ENCODE measurements at places on chromosomes 4 and X.

DNA sequence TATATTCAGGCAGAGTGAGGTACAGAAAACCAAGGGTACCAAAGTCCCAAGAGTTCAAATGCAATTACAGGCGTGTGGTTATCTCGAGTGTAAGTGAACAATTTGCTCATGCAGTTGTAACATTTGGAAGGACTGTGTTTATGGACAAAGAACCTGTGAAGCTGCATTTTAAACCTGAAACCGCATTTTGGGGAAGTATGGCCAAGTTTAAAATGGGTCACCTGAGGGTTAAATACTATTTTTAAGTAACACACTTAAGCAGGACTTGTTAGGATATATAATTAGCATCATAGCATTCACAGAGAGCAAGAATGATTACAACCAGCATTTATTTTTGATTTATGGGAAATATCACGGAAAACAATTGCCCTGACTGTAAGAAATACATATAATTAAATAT, 79.1 kb upstream of the LCORL start:
- DNase-seq = no peak

DNA sequence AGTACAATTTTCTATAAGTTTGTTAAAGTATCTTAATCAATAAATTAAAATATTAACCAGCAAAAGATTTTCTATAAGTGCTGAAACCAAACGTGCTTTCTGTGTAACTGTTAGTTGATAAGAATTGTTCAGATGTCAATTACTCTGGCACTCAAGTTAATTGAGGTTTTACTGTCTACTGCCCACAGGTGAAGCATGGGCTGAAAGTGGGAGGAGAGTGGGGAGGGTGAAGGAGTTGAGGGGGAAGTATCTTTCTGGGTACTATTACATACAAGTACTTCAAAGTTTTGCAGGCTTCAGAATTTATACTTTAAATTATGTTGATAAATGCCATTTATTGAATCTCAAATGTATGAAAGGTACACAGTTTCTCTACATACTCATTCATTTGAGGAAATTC, 19.1 kb upstream of the CXCL3 start:
- no peak for DNase-seq

DNA sequence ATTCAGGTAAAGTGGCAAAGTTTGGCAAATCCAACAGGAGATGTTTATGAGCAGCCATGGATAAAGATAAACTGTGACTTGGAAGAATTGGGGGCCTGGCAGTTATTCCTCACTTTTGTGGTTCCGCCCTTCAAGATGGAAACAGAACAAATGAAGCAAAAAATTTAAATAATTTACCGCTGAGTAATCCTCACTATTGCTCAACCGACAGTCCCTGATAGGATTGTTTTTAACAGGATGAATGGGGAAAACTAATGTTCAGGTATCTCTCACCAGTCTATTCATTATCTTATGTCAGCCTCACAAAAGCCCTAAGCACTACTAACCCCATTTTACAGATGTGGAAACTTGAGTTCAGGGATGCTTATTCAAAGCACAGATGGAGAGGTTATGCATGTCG, 90.8 kb downstream of the FNIP2 start:
- DNase-seq = no peak

DNA sequence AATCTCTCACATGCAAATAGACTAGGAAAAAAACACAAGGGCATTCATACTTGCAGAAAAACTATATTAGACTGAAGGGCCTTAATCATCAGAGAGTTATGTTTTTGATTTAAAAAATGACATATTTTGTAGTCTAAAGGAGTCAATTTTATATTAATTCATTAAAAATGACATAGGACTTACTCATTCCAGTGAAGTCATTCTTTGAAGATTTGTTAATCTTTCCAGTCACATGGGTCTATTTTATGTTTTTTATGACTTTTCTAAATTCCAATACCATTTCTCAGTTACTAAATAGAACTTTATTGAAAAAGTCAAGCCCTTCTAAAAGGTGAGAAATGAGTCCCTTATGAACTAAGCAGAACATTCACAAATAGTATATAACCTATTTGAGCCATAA, 743.8 kb upstream of the INTU start:
- no peak for DNase-seq

GRCh38 chr4:175330652-175331051, 412.5 kb downstream of the ADAM29 start:
- DNase-seq = no peak

DNA sequence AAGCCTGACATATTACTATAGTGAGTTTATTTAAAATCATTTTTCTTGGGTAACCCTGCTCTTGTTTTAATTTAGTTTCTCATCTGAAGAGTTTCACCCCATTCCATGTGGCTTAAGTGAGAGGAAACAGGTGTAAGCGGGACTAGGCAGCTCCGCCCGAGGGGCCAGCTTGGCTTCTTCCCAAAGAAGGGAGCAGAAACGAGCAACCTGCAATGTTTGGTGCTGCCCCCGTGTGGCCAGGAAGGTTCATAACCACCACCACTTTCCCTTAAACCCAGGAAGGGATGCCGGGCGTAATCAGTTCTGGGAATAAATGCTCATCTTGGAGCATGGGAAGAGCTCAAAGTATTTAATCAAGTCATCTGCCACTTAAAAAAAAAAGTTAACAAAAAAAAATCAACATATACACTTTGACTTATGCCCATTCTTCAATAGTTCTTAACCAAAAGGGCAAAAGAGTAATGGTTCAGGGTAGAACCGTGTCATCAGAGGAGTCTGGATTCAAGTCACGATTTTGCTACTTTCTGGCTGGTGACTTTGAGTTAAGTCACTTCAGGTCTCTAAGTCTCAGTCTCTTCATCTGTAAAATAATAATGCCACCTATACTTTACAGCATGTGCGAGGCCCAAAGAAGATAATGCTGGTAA, 147.9 kb downstream of the NSUN7 start:
- DNase-seq = peak; percentile 75

- DNase-seq = no peak
Observed at GRCh38 chr4:80611678-80611979, 276.1 kb downstream of the CFAP299 start.

GRCh38 chr4:88296413-88297211, 12.3 kb upstream of the PPM1K start:
- DNase-seq = no peak

DNA sequence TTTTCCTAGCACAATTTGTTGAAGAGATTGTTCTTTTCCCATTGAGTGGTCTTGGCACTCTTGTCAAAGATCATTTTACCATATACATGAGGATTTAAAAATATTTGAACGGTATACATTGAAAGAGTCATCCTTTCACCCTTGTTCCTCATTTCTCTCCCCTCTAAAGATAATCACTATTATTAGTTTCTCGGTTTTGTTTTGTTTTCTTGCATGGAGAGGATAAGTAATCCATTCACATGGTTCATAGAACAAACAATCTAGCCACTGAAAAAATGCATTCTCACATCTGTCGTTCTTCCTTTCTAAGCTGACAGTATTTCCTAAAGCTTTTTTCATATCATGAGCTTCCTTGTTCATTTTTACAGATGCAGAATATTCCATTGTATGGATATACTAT, 39.2 kb upstream of the MSMO1 start:
- DNase-seq = no peak

DNA sequence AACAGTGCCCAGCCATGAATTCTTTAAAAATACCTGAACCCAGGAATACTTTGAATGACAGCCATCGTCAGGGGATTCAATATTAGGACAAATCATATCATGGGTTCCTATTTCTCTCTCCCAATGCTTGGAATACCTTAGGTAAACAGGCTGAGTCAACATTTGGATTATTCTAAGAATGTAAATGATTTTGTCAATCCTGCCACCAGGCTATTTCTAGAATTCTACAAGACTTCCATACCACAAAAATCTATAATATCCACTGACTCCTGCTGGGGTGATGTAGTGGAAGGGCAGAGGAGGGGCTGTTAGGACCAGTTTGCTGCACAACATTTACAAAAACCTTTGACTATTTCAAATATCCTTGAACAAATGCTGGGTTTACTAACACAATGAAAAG, 65.2 kb downstream of the IGFBP7 start:
- no peak for DNase-seq

DNA sequence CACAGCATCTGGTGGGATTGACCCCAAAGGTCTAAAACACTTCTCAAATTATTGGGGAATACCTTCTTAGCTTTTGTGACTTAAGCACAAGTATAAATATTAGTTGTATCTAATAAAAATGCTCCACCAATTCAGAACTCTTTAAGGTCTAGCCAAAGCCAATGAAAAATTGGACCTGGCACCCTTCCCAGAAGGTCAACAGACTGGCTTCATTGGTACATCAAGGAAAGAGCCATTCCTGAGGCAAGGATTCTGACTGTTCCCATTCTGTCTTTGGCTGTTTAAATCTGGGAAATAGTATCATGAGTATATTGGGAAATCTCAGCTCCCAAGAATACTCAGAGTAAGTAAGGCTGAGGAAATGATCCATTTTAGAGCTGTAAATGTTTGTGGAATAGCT, 153.0 kb upstream of the TRPC5 start:
- DNase-seq = no peak

DNA sequence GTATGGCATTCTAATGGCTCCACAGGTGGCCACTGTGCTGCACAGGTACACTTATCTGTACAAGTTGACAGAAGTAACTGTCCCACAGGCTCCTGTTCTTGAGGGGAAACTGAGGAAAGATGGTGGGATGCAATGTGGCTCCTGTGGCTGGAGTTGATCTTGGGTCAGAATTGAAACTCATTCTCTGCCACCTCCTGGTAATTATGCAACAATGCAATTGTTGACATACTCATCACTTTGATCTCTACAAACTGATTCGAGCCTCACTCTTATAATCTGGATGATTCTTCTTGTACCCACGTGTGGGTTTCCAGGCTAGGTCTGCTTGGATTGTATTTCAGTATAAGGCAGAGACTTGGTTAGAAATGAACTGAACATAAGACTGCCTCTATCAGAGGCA, 148.8 kb downstream of the CCNG2 start:
- DNase-seq = no peak

DNA sequence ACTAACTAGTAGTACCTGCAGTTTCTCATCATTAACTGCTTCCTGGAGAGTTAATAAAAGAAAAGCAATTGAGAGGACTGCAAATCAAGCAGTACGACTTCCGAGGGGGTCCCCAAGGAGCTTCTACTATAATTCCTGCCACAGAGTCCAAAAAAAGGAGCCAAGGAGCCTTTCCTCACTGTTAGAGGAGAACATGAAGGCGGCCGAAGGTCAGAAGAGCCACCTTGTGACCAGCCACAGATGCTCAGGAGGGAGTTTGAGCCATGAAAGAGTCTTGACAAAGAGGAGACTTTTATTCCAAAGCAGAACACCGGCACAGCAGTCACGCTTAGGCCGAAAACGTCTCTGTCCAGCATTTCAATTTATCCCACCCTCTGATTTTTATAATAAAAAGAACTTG, 62.2 kb downstream of the RELL1 start:
- DNase-seq = no peak

- DNase-seq = no peak
Observed at GRCh38 chrX:37578045-37578444, 6.6 kb downstream of the LANCL3 start.

GRCh38 chrX:145190801-145191389, 56.4 kb upstream of the SPANXN1 start:
- DNase-seq = no peak

GRCh38 chrX:38891641-38892413, 90.6 kb downstream of the MID1IP1 start:
- no peak for DNase-seq
